ENCODE measurements at places on chromosomes 7 and 10.

DNA sequence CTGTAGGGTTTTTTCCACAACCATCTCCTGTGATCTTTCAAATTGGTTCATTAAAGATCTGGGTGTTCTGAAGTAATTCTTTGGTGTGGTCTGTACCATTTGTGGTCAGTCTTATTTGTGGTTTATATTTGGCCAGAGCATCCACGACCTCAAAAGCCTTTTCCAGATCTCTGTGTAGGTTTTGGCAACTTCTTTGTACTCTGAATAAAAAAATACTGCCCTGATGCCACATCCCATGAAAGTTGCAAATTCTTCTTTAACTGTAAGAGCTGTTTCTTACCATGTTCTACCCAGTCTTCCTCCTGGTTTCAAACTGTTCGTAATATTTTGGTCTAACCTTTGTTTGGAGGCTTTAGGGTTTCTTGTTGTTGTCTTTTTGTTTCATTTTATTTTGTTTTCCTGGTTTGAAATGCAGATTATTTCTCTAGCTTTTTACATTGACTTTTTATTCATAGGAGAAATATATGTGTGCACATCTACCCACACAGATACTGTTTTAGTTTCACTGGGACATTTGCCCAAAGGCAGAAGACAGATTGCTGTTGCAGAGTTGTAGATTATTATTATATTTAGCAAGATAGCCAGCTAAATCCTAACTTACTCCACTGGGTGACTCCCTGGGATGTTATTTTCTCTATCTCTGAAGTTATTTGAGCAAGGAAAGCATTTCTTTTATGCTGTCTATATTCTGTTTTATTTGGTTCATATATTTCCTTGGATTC, 123.2 kb upstream of the SAMD8 start:
- no peak for DNase-seq

- DNase-seq = no peak
Observed at GRCh38 chr7:14158111-14158510, 168.6 kb upstream of the ETV1 start.

DNA sequence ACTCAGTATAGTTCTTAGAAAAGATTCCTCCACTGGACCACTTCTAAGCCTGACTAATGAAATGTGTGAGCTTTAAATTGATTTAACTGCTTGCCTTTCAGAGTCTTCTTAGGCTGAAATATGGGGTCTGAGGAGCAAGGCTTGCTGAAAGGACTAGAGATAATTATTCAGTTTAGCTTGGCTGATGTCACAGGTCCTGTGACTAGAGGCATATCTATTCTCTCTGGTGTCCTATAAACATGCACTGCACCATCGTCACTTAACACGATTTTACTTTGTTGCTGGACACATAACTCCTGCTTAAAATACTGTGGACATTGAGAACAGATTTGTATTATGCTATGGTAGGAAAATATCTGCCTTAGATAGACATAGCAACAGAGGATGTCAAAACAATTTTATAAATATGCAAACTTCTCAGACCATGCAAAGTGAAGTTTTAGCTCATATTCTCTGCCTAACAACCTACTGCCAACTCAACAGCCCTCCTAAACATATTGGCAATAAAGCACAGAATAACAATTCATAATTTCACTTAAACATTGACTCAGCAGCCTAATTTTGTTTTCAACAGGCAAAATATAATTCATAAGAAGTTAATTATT, 80.2 kb downstream of the RNF133 start:
- no peak for DNase-seq

GRCh38 chr7:21128062-21128817, 299.6 kb upstream of the SP4 start:
- no peak for DNase-seq

GRCh38 chr7:116086547-116087045, 56.0 kb upstream of the TFEC start:
- no peak for DNase-seq

DNA sequence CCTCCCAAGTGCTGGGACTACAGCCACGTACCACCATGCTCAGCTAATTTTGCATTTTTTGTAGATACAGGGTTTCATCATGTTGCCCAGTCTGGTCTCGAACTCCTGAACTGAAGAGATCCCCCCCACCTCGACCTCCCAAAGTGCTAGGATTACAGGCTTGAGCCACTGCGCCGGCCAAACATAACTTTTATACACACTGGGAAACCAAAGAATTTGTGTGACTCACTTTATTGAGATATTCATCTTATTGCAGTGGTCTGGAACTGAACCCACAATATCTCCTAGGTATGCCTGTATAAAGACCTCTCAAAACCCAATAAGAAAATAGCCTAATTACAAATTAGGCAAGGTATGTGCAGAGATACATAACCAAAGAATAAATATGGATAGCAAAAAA, 182.6 kb upstream of the FEZF1 start:
- DNase-seq = no peak

- DNase-seq = no peak
Observed at GRCh38 chr10:53013201-53013810, 240.7 kb upstream of the MBL2 start.

DNA sequence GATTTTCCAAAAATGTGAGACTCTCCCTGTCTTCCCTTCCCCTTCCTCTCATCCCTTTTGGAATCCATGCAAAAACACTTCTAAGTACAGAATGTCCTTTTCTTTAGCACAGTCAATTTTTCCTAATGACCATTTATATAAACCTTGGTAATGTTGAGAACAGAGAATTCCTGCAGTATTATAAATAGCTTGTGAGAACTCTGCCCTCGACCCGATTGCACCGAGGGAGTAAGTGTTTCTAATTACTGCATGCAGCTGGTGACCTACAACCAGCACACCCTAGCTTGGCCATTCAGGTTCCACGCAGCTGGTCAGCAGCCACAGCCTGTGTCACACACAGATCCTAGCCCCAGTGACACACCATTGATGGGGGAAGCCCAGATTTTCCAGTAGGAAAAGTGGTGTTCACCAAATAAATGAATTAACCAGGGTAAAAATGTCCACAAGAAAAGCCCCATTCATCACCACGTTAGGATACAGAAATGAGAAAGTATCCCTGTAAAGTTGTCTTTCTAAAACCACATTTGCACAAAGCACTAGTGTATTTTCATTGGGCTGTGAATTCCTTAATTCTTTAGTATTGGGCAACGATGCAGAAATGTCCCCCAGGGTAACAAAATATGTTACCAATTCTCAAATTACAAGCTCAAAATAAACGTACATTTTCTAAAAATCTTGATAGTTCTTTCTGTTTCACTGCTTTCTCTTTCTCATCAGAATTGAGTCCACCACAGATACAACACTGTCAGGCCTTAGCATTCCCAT, 499.0 kb upstream of the KLF6 start:
- no peak for DNase-seq

- DNase-seq = no peak
Observed at GRCh38 chr7:78326189-78326588, 527.6 kb downstream of the PHTF2 start.

GRCh38 chr7:32881074-32881982, 10.2 kb downstream of the KBTBD2 start:
- DNase-seq = no peak

- DNase-seq = no peak
Observed at GRCh38 chr7:134966691-134967090, 19.6 kb upstream of the AGBL3 start.

- DNase-seq = no peak
Observed at GRCh38 chr10:57723305-57723704, 544.4 kb downstream of the IPMK start.

GRCh38 chr7:30710669-30711068, 28.4 kb upstream of the CRHR2 start:
- no peak for DNase-seq

GRCh38 chr10:4704034-4704545, 121.9 kb upstream of the AKR1E2 start:
- DNase-seq = no peak

GRCh38 chr10:34609287-34609940, 205.7 kb downstream of the PARD3 start:
- DNase-seq = no peak

DNA sequence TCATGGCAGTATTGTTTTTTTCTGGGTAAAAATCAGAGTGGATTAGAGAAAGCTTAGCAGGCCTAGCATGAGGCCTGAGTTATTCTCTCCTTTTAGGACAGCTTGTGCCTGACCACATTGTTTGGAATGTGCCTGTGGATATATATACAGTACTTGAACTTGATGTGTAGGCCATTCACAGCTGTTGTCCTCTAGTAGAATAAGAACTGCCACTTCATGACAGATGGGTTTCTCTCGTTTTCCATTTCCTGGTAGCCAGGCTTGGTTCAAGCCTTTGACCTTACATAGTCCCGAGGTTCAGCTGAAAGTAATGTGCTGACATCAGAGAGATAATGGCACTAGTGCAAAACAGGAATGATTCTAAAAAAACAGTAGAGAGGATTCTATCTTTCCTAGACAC, 473.9 kb downstream of the AUTS2 start:
- no peak for DNase-seq

DNA sequence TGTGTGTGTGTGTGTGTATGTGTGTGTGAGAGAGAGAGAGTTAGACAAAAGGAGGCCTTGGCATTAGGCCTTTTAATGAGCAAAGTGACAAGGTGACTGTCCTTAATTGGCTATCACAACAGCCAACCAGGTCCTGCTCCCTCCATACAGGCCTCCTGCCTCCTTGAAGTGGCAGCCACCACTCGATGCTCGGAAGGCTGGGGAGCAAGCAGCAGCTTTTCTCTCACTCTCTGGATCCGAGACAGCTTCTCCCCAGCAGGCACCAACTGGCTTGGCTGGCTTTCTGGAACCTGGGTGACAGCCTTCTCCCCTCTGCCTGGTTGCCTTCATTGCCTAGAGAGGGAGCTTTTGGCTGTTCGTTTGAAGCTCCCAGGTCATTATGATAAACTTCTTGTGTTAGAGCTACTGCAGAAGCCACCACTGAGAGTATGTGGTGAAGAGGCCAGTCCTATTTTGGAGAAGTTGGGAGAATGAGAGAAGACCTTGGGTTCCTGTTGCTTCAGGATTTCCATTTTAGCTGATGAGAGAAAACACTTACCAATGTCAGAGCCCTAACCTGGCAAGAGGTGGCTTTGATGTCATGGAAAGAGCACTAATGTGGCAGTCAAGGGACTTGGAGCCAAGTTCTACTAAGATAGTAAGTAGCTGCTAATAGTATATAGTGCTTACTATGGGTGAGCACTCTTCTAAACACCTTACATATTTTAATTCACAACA, 37.6 kb downstream of the RPS24 start:
- DNase-seq = no peak

DNA sequence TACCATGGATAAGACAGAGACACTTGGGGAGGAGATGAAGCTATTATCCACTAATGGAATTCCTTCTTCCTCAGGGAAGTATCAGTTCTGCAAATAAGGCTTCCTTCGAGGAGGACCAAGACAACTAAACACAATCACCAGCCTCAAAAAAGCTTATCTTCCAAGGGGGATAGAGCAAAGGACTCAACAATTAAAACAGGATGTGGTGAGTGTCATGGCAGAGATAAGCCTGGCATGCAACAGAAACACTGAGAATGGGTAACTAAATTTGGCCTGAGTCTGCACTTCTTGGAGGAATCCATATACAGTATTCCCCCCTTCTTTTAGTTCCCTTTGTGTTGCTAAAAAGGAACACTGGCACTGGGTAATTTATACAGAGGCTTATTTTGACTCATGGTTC, 1285.2 kb downstream of the GATA3 start:
- DNase-seq = no peak

GRCh38 chr10:36170943-36171501, 528.9 kb upstream of the FZD8 start:
- DNase-seq = no peak

DNA sequence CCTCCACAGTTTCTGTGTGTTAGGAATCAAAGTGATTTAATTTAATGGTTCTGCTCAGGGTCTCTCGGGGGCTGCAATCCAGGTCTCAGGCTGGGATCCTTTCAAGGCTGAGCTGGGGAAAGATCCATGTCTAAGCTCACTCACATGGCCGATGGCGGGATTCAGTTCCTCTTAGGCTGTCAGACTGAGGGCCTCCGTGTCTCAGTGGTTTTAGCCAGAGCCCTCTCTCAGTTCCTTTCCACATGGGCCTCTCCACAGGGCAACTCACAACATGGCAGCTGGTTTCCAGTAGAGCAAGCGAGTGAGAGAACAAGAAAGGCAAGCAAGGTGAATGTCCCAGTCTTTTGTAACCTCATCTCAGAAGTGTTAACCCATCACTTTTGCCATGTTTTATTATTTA, 26.9 kb downstream of the CAV1 start:
- DNase-seq = no peak
